ENCODE measurements at places on chromosomes 16 and 17.
A peak's percentile ranks its signal among the peaks of the same experiment; 100 is the strongest.

DNA sequence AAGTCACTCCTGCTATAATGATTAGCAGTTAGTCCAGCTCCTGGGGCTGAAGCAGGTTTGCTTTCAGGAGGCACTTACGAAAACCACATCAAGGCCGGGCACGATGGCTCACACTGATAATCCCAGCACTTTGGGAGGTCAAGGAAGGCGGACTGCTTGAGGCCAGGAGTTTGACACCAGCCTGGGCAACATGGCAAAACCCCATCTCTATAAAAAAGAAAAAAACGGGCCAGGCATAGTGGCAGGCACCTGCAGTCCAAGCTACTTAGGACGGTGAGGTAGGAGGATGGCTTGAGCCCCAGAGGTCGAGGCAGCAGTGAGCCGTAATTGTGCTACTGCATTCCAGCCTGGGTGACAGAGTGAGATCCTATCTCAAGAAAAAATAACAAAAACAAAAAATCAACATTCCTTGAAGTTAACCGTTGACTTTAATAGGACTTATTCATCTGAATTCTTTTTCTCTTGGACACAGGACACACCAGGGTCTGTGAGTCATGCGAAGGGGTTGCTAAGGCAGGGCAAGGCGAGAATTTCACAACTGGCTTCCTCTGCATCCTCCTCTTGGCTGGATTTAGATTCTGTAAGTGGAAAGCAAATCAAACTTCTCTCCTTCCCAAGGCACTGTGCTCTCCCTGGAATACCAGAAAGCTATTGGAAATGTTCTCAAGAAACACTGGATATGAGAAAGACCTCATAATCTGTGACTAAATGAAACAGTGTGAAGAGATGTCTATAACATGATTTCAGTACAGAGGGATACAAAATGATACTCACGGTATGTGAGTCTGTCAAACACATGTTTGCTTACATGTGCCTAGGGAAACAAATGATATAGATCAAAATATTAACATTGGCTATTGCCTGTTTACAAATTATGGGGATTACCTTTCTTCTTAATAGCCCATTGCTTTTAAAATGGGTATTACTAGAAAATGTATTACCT, 99.5 kb downstream of the SYCE1L start:
- no peak for DNase-seq

DNA sequence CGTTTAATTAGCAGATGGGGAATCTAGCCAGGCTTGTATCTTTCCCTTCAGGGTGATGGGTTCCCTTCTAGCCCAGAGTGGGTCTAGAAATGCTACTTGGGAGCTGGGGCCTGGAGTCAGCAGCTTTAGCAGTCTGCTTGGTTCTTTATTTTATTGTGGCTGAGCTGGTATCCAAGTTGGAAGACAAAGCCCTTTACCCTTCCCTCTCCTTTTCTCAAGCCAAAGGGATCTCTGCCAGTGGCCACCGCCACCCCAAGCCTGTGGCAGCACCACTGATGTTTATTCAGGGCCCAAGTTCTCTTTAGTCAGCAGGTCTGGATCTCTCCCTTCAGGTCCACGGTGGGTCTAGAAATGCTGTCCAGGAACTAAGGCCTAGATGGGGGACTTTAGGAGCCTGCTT, 215.2 kb downstream of the SPECC1 start:
- DNase-seq, result no peak

DNA sequence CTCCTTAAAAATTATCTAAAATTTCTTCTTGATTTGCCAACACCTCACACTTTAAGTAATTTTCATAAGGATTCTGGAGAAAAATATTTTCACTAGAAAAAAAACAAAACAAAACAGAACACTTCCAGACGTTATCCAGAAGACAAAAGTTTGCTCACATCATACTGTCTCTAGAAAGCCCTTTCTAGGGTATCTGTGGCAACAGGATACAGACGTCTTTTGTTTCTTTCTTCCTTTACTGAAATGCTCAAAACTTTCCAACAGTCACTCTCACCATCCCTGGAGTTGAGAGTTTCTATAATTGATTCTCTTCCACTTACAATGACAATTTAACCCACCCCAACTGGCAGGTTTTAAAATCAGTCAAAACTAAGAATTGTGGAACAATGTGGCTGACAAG, 2.6 kb downstream of the ZC3H7A start:
- no peak for DNase-seq

- DNase-seq, result no peak
Measured at GRCh38 chr16:9763505-9763904, 418.7 kb downstream of the GRIN2A start.

DNA sequence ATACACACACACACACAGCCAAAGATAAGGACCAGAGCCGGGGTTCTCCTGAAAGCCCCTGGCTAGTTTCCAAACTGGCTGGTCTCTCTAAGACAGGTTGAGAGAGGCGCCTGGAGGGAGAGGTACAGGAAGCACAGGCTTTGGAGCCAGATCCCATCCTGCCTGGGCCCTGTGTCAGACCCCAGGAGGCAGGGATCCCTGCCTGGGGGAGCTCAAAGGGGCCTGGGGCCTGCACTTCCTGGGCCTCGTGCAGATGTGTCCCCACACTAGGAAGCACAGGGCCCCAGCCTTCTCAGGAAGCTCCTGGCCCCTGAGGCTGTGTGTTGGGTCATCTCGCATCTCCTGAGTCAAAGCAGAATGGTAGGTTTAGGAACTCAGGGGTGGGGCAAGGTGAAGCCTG, 16.0 kb downstream of the SLC5A10 start:
- DNase-seq, result no peak

- DNase-seq, result no peak
Measured at GRCh38 chr16:22109258-22109898, 17.0 kb downstream of the VWA3A start.

DNA sequence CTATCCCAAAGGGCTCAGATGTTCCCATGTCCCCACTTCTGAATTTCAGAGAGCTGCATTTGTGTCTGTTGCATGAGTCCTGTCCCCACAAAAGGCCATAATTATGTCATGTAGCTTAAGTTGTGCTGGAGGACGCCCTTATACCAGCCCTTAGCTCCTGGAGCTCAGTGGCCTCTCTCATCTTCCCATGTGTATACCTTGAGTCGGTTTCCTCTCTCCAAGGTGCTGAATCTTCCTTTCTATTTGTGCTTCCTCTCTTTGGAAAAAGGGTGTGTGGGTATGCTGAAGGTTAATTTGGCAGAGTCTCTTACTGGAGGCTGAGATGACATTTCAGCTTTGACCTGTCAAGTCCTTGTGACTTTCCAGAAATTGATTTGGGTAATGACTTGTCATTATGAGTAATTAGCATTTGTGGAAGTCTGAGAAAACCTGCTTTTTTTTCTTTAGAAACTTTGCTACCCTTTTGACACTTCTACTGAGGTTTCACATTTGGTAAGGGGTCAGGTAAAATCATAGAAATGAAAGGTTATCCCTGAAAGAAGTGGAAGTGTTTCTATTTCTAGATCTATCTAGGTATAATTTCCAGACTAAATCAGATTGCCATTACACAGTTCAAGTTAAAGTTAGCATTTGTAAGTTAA, 185.4 kb downstream of the ABCC12 start:
- DNase-seq, result no peak

DNA sequence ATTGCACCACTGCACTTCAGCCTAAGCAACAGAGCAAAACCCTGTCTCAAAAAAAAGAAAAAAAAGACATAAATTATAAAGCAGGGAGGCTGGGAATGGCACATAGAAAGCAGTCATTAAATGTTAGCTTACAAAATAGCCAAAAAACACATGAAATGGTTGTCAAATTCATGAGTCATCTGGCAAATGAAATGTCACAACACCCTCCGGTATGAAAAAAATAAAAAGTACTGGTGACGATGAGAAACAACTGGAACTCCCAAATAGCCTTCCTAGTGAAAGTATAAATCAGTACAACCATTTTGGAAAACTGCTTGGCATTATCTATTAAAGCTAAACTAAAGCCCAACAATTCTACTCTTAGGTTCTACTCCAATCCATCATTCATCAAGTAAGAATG, 3.5 kb upstream of the KATNB1 start:
- DNase-seq, result no peak

DNA sequence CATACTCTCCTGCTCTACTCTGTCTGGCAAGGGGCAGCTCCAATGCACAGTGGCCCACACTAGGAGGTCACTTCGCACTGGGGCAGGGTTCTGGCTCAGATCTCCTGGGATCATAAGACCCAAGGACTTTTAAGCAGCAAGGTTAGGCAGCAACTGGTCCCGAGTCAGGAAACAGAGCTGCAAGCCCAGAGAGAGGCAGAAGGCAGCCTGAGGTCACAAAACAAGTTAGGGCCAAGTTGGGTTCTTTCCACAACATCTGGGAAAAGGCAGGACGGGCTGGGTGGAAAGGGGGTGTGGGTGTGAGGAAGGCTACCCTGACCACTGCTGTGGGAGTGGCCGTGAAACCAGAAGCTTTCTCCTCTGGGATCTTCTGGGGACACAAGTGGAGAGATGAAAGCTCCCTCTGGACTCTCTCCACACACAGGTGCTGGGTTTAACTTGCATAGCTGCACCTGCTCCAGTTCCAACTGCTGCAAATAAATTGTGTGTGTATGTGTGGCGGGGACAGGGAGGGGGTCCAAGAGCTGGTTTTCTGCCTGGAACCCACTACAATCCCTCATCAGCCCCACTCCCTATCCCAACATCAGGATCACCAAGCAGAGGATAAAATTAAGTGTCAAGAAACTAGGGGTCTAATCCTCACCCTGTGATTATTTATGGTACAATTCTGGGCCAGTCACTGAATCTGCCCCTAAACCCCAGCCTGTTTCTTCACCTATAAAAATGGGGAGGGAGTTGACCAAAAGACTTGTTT, 8.0 kb upstream of the TSPOAP1 start:
- no peak for DNase-seq

DNA sequence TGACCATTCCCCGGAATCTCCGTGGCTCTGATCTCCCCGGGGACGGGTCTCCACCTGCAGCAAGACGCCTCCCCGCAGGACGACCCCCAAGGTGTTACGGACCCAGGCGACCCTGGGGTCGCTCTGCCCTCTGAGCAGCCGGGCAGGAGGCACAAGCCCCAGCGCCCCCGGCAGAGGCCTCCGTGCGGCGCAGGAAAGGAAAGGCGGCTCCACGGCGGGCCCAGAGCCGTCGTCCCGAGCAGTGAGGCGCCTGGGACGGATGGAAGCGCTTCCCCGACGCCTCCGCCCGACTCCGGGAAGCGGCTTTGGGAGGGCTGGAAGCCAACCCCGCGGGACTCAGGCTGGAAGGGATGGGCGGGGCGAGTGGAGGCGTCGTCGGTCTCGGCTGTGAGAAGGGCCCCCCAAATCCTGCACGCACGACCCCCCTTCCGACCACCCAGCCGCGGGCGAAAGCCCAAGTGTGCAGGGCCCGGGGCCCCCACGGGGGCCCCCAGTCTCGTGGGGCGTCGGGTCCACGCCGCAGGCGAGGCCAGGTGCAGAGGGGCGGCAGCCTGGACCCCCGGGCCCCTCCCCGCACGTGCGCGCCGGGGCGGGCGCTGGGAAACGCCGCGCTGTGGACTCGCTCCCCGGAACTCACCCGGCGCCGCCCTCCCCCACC, 32.7 kb upstream of the RPH3AL start:
- DNase-seq, result no peak

GRCh38 chr16:11901091-11901490, 14.7 kb downstream of the GSPT1 start:
- no peak for DNase-seq

DNA sequence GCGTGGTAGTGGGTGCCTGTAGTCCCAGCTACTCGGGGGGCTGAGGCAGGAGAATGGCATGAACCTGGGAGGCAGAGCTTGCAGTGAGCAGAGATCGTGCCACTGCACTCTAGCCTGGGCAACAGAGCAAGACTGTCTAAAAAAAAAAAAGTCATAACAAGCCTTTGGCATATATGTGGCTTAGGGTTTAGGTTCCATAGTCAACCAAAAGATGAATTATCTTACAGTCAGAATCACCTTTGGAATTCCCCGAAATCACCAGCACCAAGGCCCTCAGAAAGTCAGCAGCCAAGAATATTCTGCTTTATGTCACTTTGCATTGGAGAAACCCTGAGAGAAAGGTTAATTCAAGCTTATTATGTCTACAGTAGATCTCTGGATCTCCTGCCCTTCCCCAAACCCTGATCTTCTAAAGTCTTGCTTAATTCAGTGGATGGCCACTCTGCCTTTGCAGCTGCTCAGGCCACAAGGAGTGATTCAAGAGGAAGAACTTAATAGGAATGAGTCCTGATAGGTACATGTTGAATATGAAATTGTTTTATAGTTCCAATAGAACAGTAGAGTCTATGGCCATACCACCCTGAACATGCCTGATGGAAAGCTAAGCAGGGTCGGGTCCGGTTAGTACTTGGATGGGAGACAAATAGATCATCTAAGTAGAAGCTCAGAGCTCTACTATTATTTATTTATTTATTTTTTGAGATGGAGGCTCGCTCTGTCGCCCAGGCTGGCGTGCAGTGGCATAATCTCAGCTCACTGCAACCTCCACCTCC, 196.0 kb upstream of the CACNG5 start:
- no peak for DNase-seq

- DNase-seq, result no peak
Measured at GRCh38 chr16:15466886-15467781, 32.7 kb downstream of the BMERB1 start.

DNA sequence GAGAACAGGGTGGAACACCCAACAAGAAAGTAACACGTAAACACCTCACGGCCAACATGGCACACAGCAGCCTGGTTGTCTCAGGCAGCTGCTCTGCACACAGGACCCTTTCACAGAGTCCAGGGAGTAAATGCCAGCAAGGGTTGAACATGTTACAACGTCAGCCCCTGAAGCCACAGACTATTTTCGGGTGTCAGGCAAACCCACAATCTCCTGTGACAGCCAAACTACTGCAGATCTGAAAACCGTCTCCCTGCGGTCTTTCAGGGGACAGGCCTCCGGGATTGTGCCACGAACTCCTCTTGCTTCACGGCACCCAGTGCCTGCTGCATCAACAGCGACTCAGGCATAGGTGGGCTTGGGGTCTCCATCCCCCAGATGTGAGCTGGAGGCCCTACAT, 127.7 kb downstream of the XYLT1 start:
- peak; percentile 37 for DNase-seq

- DNase-seq, result no peak
Measured at GRCh38 chr17:16934836-16935235, 37.1 kb downstream of the TNFRSF13B start.

- no peak for DNase-seq
Measured at GRCh38 chr17:52147431-52147830, 11.1 kb downstream of the CA10 start.

DNA sequence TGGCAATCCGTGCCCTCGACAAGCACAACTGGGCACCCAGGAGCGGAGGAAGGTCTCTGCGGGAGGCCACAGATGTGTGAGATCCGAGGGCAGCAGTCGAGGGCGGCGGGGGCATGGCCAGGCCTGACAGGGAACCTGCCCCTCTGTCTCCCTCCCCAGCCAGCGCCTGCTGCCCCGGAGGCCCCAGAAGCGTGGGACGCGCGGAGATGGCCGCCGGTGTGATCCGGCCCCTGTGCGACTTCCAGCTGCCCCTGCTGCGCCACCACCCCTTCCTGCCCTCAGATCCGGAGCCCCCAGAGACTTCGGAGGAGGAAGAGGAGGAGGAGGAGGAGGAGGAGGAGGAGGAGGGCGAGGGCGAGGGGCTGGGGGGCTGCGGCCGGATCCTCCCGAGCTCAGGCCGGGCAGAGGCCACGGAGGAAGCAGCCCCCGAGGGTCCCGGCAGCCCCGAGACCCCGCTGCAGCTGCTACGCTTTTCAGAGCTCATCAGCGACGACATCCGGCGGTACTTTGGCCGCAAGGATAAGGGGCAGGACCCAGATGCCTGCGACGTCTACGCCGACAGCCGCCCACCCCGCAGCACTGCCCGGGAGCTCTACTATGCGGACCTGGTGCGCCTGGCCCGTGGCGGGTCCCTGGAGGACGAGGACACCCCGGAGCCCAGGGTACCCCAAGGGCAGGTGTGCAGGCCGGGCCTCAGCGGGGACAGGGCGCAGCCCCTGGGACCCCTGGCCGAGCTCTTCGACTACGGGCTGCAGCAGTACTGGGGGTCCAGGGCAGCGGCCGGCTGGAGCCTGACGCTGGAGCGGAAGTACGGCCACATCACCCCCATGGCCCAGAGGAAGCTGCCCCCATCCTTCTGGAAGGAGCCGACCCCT, 1.7 kb downstream of the PERCC1 start:
- DNase-seq, result no peak

All from stimulated activated CD4-positive, alpha-beta T cell treated with anti-CD3 and anti-CD28 coated beads, Interleukin-1b, Interleukin-23, amount 100 ng/mL, for 48 hours (primary cell).